ENCODE measurements at places on chromosomes 11 and 22.

DNA sequence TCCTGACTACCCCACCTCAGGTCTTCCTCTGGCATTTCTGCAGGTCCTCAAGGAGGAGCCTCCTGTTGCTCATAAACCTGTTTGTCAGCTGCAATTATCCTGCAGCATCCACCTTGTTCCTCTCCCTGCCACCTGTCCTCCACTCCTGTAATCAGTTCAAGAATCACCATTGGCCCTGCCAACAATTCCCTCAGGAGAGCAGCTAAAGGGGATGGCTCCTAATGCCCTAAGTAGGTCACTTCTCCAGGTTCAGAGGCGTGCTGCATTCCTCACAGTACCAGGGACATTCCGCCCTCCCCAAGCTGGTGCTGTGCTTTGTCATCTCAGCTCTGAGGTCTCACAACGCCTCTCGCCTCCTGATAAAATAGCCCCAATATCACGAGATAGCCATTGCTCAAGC is 2.1 kb downstream of the CLDN25 start:
- ATAC-seq: no peak
- no peaks in the 10 kb centered on the region for H3K4me1 ChIP-seq
- H3K27me3 ChIP-seq: peaks cover 44% of the 10 kb centered on the region
- H3K36me3 ChIP-seq: no peaks in the 10 kb centered on the region
- H3K4me3 ChIP-seq: no peak overlapping the region
- no peak overlapping the region for H3K27ac ChIP-seq

GRCh38 chr22:42202669-42203068 is 67.8 kb downstream of the TCF20 start:
- H3K27me3 ChIP-seq: no peaks in the 10 kb centered on the region
- peaks cover 54% of the 10 kb centered on the region for H3K36me3 ChIP-seq
- H3K4me3 ChIP-seq: no peak overlapping the region
- H3K4me1 ChIP-seq: peaks cover 40% of the 10 kb centered on the region

DNA sequence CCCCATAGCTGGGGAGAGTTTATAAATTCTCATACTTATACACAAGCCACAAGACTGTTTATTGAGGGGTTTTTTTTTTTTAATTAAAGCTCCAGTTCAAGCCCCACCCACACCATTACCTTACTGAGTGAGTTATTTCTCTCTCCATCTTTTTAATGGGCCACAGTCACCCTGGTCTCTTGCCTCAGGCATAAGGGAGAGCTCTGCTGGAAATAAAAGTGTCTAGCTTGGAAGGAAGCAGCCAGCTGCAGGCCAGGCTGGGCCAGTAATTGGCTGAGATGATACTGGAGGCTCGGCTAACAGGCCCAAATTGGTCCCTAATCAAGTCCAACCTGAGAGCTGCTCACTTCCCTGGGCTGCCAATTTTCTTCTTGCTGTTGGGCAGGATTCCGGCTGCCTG is 174.1 kb downstream of the INSC start:
- H3K4me3 ChIP-seq: no peak overlapping the region
- H3K36me3 ChIP-seq: no peaks in the 10 kb centered on the region
- H3K27me3 ChIP-seq: no peaks in the 10 kb centered on the region
- H3K27ac ChIP-seq: no peak overlapping the region
- ATAC-seq: no peak
- no peaks in the 10 kb centered on the region for H3K4me1 ChIP-seq

GRCh38 chr11:30683176-30683575 is 97.0 kb upstream of the MPPED2 start:
- no peaks in the 10 kb centered on the region for H3K4me1 ChIP-seq
- H3K27me3 ChIP-seq: no peaks in the 10 kb centered on the region
- no peaks in the 10 kb centered on the region for H3K36me3 ChIP-seq
- ATAC-seq: no peak

GRCh38 chr22:39148727-39149535 is 3.5 kb downstream of the CBX7 start:
- H3K27me3 ChIP-seq: peaks cover 9% of the 10 kb centered on the region
- peak; percentile 24 for ATAC-seq

DNA sequence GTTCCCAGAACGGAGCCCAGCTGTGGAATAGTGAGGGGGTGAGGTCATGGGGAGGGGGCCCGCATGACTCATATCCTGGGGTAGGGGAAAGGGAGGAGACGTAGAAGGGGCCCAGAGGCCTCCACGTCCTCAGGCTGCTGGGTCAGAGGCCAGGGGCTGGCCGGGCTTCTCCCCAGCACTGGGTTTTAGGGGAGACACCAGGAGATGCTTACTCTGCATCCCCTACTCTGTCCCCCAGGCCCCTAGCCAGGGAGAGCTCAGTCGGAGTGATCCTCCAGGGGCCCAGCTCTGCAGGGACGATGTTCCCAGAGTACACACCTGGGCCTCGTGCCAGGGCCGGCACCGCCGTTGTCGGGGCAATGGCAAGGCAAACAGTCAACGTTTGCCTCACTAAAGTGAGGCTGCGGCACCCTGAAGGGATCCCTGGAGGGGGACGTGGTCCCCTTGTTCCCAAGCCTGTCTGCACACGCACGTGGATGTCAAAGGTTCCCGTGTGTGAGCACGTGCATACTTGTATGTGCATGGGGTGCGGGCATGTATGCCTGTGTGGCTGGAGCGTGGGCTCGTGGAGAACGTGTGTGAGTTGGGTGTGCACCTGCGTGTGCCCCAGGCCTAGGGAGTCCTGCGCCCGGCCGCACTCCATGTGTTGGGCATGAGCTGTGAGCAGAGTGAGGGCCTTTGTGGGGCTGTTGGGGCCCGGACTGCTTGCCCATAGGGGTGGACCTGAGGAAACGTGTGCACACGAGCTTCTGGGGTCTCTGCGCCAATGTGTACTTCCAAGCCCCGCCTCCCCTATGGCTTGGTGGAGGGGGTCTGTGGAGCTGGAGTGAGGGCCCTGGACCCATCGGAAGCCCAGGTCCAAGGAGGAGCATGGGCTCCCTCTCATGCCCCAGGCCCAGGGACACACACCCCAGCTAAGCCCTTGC is 14.2 kb downstream of the PRR33 start:
- H3K4me3 ChIP-seq: no peak overlapping the region
- no peak overlapping the region for H3K27ac ChIP-seq
- peaks cover 66% of the 10 kb centered on the region for H3K4me1 ChIP-seq
- H3K36me3 ChIP-seq: peaks cover 10% of the 10 kb centered on the region
